ENCODE measurements at places on chromosomes 7 and 10. TPM values are rescaled to one million over a fixed set of nuclear protein-coding genes. Genes with fewer than 3 reads are reported as not detected.
A peak's percentile ranks its signal among the peaks of the same experiment; 100 is the strongest.

CYP2W1 gene
- 2.1 TPM for polyA plus RNA-seq

ZNF853 gene
- polyA plus RNA-seq = 13.8 TPM

RASSF4 gene
- polyA plus RNA-seq = 31.1 TPM

DNAJC12 gene
- 11.0 TPM for polyA plus RNA-seq

TUBAL3 gene
- 0.40 TPM for polyA plus RNA-seq

TMEM225B gene
- polyA plus RNA-seq = 2.3 TPM

KDM7A gene
- polyA plus RNA-seq = 17.5 TPM

HOXA13 gene
- polyA plus RNA-seq = not detected

PKD2L1 gene
- 0.38 TPM for polyA plus RNA-seq

CFAP43 gene
- polyA plus RNA-seq = 39.1 TPM

CNPY1 gene
- not detected for polyA plus RNA-seq

CUBN gene
- 276 TPM for polyA plus RNA-seq

OPALIN gene
- polyA plus RNA-seq = not detected

EPO gene
- polyA plus RNA-seq = 0.20 TPM

DNA sequence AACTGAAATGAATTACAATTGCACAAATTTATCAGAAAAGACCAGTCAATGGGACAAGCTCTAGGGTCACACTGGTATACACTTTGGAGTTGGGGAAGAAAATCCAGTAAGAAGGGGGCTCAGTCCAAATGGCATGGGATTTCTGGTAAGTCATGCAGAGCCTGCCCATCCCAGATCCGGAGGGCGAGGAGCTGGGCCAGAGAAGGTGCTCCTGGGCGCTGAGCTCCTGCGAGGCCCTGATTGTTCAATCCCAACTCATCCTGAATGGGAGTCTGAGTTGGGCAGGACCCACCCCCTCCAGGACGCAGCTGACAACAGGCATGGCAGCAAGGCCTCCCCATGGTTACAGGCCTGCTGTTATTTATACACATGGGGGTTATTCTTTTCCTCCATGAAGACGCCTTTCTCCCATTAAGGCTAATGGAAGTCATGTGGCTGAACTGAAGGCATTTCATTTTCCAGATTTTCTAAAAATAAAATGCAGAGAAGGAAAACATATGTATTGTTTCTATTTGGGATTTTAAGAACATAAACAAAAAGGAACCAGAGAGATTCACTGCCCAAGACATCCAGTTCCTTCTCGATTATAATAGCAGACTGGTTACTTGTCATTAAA, 91.1 kb upstream of the ADAM12 start:
- no peak for DNase-seq

GRCh38 chr7:156198277-156198676, 386.0 kb upstream of the SHH start:
- DNase-seq = no peak

DNA sequence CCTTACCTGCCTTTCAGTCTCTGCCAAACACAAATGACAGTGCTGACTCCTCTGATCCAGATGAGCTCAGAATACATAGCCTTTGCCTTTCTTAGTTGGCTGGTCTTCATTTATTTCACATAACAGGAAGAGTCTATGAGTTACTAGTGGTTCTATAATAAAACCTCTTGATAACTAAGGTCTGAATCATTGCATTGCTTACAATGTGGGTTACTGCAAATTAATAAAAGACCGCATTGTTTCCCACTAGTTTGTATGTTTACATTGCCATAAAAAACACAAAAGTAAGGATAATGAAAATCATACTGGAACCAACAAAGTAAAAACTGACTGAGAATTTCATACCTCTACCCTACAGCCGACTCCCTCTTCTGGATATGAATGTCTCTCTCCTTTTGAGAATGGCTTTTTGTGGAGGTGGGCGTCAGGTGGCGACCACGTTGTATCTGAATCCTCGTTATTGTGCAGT, 62.0 kb upstream of the AKR1E2 start:
- no peak for DNase-seq

DNA sequence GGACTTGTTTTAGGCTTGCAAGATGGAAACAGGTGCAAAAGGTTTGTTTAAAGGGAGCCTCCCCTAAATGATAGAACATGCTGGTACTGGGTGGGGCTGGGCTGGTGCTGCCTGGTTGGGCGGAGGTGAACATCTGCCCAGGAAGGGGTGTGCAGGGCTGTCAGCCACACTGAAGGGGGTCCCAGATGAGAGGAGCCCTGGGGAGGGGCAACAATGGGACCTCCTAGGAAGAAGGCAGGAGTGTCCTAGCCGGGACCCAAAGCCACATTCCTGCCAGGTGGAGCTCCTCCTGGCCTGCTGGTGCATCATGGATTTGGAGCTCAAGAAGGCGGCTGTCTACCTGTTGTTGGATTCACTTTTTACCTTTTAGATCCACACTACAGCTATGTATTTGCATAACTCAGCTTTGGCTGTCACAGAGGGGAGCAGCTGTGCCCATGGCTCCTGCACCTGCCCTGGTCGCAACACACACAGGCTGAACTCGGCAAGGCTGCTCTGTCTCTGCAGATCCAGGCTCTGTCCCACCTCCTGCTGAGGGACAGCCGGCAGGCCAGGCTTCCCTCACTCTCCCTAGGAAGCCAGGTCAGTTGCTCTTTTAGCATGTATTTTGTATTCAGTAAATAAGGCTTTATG, 59.9 kb downstream of the ADARB2 start:
- DNase-seq = no peak

DNA sequence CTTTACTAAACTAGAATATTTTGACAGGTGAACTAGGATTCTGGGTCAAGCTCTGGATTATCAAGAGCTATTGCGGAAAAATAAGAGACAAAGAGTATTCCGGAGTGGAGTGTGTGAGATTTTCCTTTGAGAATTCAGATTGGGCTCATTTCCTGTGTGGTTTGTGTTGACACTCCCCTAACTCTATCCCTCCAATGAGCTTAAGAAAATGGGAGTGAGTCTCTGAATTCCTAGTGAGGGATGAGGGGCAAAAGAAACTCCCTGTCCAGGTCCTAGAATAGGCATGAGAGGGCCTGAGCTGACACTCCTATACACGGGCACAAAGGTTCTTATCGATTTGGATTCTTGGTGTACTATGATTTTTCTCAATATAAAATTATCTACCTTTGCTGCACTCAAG, 10.2 kb downstream of the KLF14 start:
- no peak for DNase-seq

GRCh38 chr10:17066000-17066399, 63.6 kb downstream of the CUBN start:
- no peak for DNase-seq

GRCh38 chr10:84140036-84140379, 699 bp downstream of the GHITM start:
- no peak for DNase-seq

DNA sequence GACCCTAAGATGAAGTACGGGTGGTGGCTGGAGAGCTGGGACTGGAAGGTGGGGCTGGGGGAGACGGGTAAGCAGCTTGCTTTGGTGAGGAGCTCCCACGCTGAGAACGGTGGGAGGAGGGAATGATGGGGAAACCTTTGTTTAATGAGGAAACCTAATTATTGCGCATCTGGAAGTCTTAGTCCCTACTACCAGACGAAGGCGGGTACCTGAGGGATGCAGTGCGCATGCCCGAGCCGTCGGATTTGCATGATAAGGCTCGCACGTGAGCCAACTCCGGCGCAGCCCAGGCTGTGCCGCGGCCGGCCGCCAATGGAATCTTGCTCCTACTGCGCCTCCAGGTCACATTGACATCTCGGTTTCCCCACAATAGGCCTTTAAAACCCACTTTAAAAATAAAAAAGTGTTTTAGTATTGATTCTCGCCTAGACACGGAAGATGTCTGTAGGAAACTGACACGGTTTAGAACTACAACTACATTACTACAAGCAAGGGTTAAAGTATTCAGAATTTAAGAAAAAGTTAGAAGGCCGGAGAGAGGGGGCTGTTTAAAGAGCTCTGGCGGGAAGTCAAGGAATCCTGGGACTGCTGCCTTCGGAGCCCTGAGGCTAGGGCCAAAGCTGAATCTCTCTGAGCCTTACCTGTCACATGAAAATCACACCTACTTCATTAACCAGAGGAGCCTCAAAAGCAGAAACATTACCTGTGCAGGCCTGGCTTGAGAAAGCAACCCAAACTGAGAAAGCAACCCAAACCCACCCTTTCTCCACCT, 12.1 kb upstream of the DLX6 start:
- no peak for DNase-seq

DNA sequence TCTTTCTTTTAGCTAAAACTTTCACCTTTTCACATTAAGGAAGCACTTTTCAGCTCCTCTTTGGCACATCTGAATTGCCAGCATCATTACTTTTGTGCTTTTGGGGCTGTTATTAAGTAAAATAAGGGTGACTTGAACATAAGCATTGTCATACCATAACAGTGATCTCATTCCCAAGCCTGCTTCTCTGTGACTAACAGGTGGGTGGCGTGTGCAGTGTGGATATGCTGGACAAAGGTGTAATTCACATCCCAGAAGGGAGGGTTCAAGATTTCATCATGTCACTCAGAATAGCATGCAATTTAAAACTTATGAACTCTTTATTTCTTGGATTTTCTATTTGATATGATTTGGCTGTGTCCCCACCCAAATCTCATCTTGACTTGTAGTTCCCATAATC, 517.4 kb upstream of the MKI67 start:
- no peak for DNase-seq

DNA sequence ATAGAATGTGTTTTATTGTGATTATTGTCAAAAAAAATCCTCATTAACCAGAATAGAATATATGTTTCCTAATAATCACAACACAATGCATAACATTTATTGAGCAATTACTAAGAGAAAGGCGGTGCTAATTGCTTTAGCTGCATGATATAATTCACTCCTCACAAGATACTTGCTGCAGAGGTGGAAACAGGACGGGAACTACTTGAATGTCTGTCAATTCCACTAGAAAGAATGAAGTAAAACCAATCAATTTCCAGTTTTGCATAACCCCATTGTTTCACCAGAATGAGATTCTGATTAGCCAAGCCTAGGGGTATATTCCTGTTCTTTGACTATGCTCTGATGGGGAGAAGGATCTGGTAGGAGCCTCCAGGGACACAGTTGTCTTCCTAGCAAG, 239.1 kb upstream of the NRP1 start:
- no peak for DNase-seq

GRCh38 chr7:26320878-26321277, 29.2 kb downstream of the SNX10 start:
- DNase-seq = no peak

- peak; percentile 8 for DNase-seq
Observed at GRCh38 chr10:116490028-116490662, 55.6 kb upstream of the PNLIP start.

DNA sequence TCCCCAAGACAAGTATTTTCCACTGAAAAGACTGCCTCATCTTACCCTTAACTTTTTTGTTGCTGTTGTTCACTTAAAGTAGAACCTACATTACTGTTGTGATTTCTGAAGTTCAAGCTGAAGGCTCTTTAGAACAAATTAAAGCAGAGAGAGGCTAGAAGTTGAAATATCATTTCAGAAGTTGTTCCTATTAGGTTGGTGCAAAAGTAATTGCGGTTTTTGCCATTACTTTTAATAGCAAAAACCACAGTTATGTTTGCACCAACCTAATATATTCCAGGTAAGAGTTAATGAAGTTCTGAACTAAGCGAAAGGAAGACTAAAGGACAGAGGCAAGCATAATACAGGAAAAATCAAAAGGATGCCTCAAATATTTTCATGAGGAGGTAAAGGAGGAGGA, 153.7 kb downstream of the CACNA2D1 start:
- no peak for DNase-seq

- no peak for DNase-seq
Observed at GRCh38 chr10:35578618-35578956, 26.6 kb upstream of the GJD4 start.

DNA sequence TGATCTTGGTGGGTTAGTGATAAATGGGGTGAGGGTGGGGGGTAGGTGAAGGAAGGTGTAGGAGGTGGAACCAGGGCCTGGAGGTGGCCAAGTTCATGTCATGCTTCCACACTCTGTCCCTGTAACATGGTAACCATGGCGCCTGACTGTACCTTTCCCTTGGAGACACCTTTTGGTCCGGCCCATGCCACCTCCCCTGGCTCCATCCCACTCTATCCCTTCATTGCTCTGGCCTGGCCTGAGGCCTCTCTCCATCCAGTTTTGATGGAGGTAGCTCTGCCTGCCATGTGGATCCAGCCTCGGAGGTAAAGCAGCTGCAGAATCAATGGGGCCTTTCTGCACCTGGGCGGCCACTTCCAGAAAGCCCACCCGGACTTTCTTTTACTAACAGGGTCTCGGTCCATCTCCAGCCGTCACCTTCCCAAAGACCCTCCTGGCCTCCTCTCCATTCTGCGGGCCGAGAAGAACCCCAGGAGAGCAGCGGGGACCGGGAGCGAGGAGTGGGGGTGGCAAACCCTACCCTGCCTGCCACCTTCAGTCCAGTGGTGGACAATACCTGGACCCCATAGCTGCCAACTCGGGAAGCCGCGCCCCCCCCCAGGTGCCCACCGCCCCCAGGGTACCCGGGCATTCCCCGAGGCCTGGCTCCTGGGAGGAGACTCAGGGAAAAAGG, 504 bp upstream of the TRRAP start:
- DNase-seq = no peak

GRCh38 chr10:133324198-133324792, 12.4 kb downstream of the CALY start:
- no peak for DNase-seq

- DNase-seq = no peak
Observed at GRCh38 chr10:116146372-116147140, 126.5 kb downstream of the GFRA1 start.

DNA sequence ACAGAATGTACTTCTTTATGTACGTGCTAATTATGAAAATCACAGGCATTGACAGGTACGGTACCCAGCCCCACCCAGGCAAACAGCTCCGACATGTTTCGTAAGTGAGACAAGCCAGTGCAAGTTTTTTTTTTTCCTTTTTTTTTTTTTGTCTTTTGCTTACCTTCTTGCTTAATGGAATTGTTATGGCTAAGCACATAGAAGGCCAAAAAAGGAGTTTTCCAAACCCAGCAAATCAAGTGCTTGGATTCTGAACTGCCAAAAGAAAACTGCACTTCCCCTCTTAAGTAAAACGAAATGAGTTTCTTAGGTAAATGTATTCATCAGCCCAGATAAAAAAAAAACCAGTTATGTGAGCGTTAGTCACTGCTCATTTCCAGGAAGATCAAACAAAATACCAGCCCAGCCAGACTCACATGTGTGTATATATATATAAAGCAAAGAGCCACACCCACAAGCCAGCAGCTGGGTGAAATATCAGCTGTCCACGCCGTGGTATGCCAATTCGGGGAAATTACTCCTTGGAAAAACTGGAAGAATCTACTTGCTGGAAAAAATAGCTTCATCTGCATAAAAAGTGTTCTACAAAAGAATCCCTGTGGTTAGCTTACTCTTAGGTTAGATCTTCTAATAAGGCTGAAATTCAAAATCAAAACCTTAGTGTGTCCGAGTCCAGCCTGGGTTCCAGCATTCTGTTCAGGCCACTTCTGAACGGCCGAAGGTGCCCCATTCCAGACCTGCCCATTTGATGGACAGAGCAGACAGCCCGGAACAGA, 8.0 kb downstream of the KLF6 start:
- DNase-seq = no peak

DNA sequence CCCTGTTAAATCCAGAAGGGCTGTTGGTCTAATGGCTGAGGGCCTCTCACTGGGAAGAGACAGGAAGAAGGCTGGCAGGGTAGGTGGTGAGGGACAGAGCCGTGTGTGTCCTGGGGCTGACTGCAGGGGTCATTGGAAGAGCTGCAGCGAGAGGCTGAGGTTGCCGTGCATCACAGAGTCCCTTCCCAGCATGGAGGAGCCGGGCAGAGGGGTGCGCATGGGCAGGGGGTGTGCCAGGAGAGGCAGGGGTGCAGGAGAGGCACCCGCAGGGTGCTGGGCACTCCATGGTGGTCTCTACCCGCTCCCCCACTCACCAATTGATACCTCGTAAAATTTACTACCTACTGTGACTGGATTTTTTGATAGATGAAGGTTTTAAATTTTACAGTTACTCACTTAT, 124.3 kb downstream of the ACTR3B start:
- no peak for DNase-seq

All from left kidney (tissue), 8 donors.